Cortex of kidney (tissue), 1 donor: ENCODE measurements at places on chromosomes 11 and 22.

DNA sequence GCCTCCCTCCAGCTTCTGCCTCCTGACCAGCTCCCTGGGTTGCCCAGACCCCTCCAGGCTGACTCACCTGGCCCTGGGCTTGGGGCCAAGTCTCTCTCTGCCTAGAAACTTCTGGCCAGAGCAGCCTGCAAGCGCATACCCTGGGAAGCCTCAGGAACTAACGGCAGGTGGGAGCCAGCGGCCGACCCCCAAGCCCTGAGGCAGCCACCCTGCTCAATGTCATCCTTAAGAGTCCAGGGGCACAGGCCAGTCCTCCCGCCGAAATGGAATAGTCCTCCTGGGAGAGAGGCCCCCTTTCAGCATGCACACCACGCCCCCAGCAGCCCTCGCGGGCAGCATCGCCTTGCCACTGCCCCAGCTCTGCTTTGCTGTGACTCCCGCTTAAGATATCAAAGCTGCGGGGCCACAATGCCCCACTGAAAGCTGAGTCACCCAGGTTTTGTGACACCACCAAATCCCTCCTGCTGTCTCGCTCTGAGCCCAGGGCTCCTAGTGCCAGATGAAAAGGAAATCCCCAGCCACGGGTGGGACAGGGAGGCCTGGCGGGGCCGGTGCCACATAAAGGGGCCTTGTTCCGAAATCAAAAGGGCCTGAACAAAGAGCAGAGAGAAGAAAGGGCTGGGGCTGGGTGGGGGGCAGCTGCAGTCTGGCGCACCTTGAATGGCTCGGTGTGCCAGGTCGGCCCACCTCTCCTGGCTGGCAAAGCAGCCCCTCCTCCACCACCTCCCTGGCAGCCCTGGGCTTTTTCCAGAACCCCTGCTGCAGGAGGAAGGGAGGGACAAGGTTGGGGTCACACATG is 21.4 kb upstream of the FGF3 start:
- no peak for DNase-seq

- DNase-seq = no peak
These were observed 449.4 kb downstream of the NTM start for GRCh38 chr11:131819865-131820264.

DNA sequence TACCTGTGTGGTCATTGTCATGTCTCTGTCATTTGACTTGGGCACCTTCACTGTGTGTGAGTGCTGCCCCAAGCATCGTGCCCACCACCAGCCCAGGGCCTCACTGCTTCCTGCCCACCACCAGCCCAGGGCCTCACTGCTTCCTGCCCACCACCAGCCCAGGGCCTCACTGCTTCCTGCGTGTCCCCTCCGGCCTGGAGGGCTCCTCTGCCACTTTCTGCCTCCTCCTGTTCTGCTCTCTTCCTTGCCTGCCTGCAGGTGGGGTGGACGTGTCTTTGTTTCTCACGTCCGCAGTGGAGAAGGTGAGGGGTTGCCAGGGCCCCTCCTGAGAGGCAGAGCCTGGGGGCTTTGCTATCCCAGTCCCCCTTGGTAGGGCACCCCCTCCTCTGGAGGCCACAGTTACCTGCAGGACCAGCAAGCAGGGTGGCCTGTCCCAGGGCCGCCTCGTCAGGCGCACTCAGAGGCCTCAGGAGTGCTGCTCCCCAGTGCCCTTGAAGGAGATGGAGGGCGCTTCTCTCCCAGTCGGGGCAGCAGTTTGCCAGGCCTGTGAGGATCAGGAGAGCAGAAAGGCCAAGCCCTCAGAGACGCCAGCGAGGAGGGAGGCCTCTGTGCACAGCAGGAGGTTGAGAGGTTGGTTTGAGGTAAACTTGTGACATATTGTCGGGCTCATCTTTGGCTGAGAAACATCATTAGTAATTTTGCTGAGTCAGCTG is 290.7 kb downstream of the TBC1D22A start:
- no peak for DNase-seq

DNA sequence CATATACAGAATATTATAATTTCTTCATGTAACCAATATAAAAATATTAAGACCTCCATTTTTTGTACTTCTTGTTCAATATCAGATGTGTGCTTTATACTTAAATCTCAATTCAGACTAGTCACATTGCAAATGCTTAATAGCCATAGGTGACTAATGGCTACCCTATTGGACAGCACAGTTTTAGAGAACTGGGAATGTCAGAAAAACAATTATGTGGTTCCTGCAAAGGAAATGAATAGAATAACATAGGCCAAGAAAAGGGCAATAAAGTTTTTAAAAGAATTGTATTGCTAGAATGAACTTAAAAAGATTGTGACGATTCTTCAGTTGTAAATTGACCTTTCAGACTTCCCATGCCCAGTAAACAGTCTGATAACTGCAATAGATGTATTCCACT is 843.0 kb downstream of the METTL15 start:
- DNase-seq = no peak
